Stimulated activated CD4-positive, alpha-beta T cell treated with anti-CD3 and anti-CD28 coated beads, Interleukin-1b, Interleukin-23, amount 100 ng/mL, for 1 hour (primary cell): ENCODE measurements at places on chromosomes 7 and 10.

GRCh38 chr7:1675036-1675671 lies 5.1 kb downstream of the ELFN1 start:
- DNase-seq: no peak

DNA sequence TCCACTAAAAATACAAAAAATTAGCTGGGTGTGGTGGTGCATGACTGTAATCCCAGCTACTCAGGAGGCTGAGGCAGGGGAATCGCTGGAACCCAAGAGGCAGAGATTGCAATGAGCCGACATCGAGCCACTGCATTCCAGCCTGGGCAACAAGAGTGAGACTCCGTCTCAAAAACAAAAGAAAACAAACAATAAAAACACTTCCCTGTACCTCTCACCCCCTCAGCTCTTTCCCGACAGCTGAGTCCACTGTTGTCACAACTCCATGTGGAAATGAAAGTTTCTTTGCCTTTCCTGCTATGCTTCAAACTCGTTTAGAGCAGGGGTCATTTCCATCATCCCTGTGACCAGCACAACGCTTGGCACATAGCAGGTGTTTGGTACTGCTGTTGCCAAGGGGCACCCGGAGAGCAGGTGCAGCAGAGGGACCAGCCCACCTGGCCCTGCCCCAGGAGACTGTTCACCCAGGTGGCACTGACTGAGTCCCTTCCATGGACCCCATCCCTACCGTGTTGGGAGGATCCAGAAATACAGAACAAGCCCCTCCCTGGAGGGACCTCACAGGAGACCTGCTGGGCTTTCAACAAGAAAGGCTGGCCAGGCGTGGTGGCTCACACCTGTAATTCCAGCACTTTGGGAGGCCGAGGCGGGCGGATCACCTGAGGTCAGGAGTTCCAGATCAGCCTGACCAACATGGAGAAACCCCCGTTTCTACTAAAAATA lies 4.9 kb downstream of the TMEM130 start:
- DNase-seq: no peak

- DNase-seq: no peak
These were observed 295.9 kb upstream of the NFE2L3 start for GRCh38 chr7:25855854-25856782.

DNA sequence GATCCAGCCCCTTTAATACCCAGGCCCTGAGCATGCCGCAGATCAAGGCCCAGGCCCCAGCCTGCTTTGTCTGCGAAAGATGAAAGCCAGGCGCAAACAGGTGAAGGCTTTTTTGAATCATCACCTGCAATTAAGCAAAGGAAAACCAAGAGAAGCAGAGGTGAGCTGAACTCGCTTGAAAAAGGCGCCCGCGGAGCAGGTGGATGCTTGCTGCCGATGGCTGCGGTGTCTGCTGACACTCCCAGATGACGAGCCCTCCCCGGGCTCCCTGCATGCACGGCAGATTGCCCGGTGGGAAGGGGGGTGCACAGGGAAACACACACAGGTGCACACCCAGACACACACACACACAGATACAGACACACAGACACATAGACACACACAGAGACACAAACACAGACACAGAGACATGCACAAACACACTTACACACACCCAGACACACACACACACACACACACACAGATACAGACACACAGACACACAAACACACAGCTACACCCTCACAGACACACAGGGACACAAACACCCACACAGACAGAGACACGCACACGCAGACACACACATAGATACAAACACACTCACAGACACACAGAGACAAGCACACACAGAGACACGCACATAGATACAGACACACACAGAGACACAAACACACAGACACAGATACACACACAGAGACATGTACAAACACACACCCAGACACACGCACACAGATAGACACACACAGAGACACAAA lies 142.6 kb upstream of the RNF32 start:
- no peak for DNase-seq

- DNase-seq: no peak
These were observed 1.8 kb downstream of the PFKP start for GRCh38 chr10:3068968-3069737.

- no peak for DNase-seq
These were observed 44.3 kb upstream of the ZC3HAV1 start for GRCh38 chr7:139153832-139154231.

- DNase-seq: no peak
These were observed 18.6 kb downstream of the MLXIPL start for GRCh38 chr7:73605601-73606220.

DNA sequence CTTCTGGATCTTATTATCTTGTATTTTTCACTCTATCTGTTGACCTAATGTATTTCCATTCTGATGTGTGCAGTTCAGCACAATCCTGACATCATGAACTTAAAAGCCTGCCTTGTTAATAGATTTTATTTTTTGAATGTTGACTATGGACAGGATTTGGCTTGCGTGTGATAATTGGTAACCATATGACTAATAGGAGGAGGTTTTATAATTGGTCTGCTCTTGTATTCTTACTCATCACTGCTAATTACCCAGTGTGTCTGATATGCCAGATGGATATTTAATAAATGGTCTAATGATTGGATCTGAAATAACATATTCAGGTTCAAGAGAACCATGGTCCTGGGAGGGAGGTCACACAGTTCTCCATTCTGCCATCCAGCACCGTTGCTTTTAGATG lies 45.9 kb downstream of the MTURN start:
- DNase-seq: no peak

- no peak for DNase-seq
These were observed 44.6 kb upstream of the TES start for GRCh38 chr7:116165717-116166116.

DNA sequence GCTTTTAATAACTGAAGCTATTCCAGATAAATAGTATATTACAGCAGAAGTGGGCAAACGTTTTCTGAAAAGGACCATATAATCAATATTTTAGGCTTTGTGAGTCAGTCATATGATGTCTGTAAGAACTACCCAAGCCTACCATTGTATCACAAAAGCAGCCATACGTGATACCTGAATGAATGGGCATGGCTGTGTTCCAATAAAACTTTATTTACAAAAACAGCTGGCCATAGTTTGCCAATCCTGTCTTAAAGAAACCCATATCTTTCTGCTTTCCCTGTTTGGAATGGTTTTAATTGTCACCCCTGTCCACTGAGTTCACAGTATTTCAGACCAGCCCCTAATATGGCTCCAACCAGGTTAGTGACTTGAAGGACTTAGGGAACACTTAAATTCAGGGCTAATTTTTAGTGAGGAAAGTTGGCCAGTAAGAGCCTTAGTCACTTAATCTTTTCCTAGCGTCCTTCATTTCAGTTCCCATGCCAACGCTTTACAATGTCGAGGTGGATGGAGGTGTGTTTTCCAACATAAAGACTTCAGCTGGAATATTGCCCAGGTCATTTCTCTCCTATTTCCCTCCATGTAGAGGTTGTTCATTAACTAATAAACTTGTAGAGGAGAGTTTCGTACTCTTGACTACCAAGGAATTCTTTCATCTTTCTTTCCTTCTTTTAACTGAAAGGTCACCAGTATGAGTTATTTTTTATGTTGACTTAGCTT lies 184.5 kb downstream of the TRIL start:
- DNase-seq: no peak

DNA sequence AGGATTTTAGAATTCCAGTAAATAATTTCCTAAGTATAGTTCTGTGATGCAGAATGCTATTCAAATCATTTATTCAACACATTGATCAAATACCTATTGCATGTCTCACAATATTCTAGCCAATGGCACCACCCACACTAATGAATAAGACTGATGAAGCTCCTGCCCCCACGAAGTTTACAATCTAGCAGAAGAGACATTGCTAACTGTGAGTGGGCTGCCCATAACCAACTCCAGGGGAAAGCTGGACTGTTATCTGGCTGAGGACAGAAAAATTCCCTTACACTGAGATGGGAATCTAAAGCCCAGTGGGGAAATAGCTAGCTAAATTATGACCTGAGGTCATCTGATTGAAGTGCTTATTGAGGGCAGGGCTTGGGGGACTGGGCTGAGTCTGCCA lies 128.8 kb upstream of the LYZL2 start:
- no peak for DNase-seq

GRCh38 chr10:91103384-91104192 lies 116.9 kb upstream of the PCGF5 start:
- DNase-seq: no peak

GRCh38 chr7:122403113-122403512 lies 98.6 kb upstream of the FEZF1 start:
- no peak for DNase-seq
